Mucosa of gallbladder (tissue), 1 donor: ENCODE measurements at places on chromosomes 3 and 15. TPM values are rescaled to one million over a fixed set of nuclear protein-coding genes. Genes with fewer than 3 reads are reported as not detected.
A peak's percentile ranks its signal among the peaks of the same experiment; 100 is the strongest.

- DNase-seq, result peak; percentile 71
Measured at GRCh38 chr3:55488398-55489055, 1.4 kb upstream of the WNT5A start.

Gene HTR3E
- not detected for total RNA-seq

GRCh38 chr15:90789462-90789861 is 72.3 kb downstream of the BLM start:
- no peak for DNase-seq

DNA sequence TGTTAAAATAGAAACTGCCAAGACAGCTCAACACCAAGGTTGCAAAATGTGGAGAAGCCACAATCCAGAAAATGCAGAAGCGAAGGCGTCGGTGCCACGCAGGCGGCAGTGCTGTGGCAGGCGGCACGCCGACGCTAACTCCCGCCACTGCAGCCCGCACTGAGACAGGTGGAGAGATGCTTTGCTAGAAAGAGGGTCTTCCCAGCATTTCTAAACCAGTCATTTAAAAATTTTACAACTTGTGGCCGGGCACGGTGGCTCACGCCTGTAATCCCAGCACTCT is 23.2 kb downstream of the CYFIP1 start:
- DNase-seq, result no peak

GRCh38 chr3:58414538-58415197 is 19.0 kb downstream of the PDHB start:
- DNase-seq, result peak; percentile 62

DNA sequence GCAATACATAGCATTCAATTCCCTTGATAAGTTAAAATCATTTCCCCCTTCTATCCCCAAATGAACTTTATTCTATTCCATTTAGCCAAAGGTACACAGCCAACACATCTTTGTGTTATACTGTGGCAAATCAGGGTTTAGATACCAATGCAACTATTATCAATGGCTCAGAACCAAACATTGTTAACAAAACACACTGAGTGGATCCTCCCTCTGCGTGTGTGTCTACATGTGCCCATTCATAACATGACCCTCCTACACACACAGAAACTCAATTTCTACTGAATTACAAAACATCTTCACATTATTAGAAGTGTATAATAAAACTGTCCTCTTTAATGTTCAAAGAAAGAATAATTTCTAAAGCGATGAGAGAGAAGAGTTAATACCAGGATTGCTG is 1.3 kb downstream of the TTBK2 start:
- DNase-seq, result no peak

GRCh38 chr3:113275583-113275928 is 64.2 kb downstream of the BOC start:
- no peak for DNase-seq

DNA sequence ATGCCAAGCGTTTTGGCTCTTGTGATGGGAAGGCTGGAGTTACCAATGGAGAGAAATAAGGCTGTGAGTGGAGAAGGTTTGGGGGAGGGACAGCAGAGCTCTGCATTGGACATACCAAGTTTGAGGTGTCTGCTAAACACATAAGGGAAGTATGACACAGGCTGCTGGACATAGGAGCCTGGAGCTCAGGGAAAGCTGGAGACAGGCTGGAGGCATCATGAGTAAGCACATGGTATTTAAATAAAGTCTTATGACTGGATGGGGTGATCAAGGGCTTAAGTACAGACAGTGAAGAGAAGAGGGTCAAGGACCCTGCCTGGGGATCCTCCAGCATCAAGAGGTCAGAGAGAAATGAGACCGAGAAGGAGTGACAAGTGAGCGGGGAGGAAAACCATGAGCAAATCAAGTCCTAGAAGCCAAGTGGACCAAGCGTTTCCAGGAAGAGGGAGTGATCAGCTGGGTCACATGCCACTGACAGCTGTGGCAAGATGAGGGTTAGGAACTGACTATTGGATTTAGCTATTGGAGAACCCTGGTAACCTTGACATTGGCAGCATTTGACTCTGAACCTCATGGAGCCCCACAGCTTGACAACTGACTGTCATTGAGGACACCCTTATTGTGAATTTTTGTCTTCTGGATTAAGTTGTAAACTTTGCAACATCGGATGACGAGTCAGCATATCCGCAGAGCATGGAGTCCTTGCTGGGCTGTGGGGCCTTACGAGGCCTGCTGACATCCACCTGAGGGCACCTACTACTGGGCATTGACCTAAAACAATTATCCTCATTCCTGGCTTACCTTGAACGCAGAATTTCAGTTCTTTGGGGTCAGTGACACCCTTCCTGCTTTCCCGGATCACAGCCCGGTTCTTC is 78.7 kb upstream of the ETV5 start:
- DNase-seq, result no peak

- DNase-seq, result no peak
Measured at GRCh38 chr3:149977386-149977785, 6.7 kb upstream of the PFN2 start.

- no peak for DNase-seq
Measured at GRCh38 chr3:173004681-173005080, 136.4 kb downstream of the SPATA16 start.

Gene TMEM207
- not detected for total RNA-seq

GRCh38 chr3:119408243-119408950 is 55.0 kb downstream of the TMEM39A start:
- no peak for DNase-seq

DNA sequence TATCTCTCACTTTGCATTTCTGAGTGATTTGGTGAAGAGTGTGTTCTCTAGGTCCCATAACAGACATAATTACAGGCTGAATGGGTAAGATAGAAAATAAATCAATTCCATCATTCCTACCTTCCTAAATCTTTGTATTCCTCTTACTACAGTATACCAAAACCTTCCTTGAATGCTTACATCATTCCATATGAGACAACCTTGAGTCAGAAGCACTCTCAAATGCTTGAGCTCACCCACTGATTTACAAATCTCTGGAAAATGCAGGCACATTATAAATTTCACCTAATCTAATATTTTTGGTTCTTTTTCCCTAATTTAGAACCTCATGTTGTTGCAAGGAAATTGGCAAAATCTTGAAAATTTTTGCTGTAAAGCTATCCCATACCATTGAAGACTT is 239.1 kb downstream of the CBLB start:
- DNase-seq, result no peak

Gene SAMMSON
- total RNA-seq, result not detected

Gene KCNMB2
- total RNA-seq, result 4.4 TPM

DNA sequence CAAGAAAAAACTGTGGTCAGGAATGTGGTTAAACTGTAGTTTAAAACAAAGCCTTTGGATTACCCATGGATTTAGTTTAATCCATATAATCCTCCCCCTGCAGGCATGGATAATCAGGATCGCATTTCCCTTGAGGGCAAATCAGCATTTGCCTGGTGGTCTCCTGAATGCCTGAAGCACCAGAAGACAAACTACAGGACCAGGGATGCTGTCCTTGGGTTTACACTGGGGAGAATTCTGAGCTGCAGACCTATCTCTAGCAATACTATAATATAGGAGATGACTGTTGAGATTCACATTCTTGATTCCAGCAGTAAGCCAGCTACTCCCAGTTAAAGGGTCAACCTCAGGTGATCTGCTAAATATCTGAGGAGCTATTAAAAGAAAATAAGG is 10.6 kb downstream of the PIK3CB start:
- DNase-seq, result no peak

DNA sequence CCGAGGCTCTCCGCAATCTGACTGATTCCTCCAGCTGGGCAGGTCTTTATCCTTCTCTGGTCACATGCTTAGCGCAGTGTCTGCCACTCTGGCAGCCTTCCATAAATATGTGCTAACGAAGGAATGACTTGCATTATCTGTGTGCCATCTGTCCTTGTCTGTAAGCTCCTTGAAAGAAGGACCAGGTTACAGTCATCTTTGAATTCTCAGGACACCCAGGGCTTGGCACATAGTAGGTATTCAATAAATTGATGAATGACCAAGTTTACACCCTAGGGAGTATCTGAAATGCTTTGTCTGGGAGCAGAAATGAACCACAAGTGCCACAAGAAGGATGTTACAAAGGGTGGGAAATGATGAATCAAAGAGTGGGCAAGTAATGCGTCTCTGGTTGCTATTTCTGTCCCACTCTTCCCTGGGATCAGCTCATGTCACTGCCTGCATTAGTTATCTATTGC is 16.5 kb upstream of the FAM3D start:
- DNase-seq, result peak; percentile 63

Gene SEMA7A
- 3.2 TPM for total RNA-seq

GRCh38 chr15:49964061-49964460 is 155.0 kb downstream of the ATP8B4 start:
- no peak for DNase-seq

- DNase-seq, result no peak
Measured at GRCh38 chr15:41870689-41871081, 23.2 kb downstream of the SPTBN5 start.

Gene GALNT15
- total RNA-seq, result 3.9 TPM

GRCh38 chr3:1700650-1701049 is 398.0 kb upstream of the CNTN4 start:
- DNase-seq, result no peak

GRCh38 chr3:43014956-43015355 is 35.8 kb downstream of the GASK1A start:
- no peak for DNase-seq

Gene SLCO3A1
- 34.2 TPM for total RNA-seq
